SK-N-SH (cell line): ENCODE measurements at places on chromosomes 6 and 20. TPM values are rescaled to one million over a fixed set of nuclear protein-coding genes. Genes with fewer than 3 reads are reported as not detected.

Gene CDSN
- 0.02 TPM in 1 of 2 replicates, not detected in the other for polyA plus RNA-seq

DNA sequence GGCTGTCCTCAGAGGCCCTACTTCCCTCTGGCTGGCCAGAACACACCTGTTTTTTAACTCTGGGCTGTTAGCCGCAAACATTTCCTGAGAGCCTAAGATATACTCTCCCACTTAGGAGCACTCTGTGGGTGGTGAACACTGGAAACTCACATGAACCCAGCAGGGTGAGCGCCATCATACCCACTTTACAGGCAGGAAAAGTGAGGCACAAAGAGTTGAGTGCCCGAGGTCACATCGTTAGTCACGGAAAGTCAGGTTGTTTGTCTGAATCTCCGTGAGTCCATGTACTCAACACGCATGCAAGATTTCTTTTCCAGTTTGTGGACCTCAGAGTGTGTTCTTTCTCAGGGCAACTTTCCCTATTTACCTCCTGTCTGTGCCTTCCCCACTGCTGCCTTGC lies 1.9 kb downstream of the BAK1 start:
- no peak overlapping the region for H3K4me3 ChIP-seq
- no peaks in the 10 kb centered on the region for H3K27me3 ChIP-seq
- peaks cover 10% of the 10 kb centered on the region; the same call in 1 of the 2 replicates for H3K4me1 ChIP-seq

- no peaks in the 10 kb centered on the region for H3K4me1 ChIP-seq
- no peak for DNase-seq
- no peak overlapping the region for H3K4me3 ChIP-seq
- peaks cover 20% of the 10 kb centered on the region; the same call in 1 of the 2 replicates for H3K27me3 ChIP-seq
- no peaks in the 10 kb centered on the region for H3K36me3 ChIP-seq
- no peak overlapping the region for H3K27ac ChIP-seq
Measured at GRCh38 chr6:47027315-47027714, 14.8 kb downstream of the ADGRF1 start.

DNA sequence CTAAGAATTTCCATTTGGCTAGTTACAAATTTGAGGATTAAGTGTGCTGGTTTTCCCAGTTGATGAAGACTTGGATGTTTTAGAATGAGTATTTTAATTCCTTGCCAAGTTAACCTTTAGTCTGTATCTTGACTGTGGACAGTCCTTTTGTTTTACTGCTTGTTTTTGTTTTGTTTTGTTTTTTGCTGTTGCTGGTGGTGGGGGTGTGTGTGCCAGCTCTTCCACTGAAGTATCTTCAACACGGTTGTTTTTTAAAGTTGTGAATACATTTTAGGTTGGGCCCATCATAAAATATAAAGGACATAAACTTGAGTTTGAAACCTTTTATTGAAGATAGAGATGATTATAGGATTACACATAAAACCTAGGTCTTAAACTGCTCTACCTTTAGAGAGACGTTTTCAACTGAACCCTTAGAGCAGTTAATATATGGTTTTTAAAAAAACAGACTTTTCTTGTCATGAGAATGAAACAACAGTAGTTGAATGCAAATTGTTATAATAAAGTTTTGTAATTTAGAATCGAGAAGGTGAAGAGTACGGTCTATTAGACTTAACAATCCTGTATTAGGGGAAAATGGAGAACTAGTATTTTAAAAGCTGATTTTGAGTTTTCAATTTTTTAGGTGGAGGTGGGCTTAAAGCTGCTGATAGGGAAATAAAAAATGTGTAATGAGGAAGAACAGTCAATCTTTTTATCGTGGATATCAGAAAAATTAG lies 4.0 kb downstream of the QKI start:
- no peak overlapping the region for H3K27ac ChIP-seq
- no peak for DNase-seq
- H3K4me3 ChIP-seq = no peak overlapping the region; the same call in 1 of the 2 replicates
- no peaks in the 10 kb centered on the region for H3K27me3 ChIP-seq
